ENCODE measurements at places on chromosomes 16 and 17.

GRCh38 chr17:55642741-55643140 is 79.9 kb downstream of the TMEM100 start:
- DNase-seq = no peak

GRCh38 chr17:58694826-58695225 is 2.4 kb downstream of the RAD51C start:
- DNase-seq = no peak

DNA sequence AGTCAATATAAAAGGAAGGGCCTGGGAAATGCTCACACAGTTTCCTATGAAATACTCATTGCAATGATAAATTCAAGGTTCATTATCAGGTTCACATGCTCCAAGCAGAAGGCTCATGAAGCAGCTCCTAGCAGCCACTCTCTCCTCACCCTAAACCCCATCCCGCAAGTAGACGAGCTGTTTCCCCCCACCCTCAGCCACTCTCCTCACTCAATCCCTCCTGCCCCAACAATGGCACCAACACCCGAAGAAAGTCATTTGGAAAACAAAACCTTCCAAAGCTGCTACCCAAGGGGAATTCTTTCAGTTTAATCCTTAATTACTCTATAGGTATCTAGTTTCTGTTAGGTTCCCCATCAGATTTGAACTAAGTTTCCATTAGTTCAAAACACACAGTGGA is 69.7 kb downstream of the CREBBP start:
- DNase-seq = no peak

- no peak for DNase-seq
Measured at GRCh38 chr16:66289051-66289680, 77.3 kb upstream of the CDH5 start.

DNA sequence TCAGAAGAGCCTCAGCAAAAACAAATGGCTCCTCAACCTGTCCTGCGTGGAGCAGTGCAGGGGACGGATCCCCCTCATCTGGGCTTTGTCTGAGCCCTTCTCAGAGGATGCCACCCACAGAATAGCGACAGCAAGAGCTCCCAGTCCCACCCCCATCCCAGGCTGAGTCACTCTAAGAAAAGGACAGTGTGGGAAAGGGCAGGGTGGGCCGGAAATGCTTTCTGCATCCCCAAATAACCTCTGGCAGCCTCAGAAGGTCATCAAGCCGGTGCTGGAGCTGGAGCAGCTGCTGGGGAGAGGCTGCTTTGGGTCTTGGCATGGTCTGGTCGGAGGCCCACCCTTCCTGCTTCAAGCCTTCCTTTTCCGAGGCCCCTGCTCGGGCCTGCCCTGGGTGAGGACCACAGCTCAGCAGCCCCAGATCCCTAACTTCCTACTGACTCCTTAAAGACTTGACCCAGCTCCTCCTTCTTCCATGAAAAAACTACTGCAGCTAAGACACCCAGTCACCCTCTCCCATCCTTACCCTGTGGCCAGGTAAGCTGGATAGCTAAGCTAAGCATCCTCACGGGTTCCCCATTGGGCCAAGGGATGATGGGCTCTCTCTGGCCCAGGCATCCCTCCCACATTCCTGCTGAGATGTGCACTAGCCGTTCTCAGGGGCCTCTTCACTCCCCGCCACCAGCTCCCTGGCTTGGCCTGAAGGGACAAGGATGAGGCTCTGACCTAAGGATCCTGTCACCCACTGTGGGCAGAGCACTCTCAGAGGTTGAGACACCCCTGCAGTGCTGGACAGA is 8.7 kb downstream of the SLC12A4 start:
- DNase-seq = no peak

- DNase-seq = no peak
Measured at GRCh38 chr17:51748749-51749604, 409.5 kb downstream of the CA10 start.

DNA sequence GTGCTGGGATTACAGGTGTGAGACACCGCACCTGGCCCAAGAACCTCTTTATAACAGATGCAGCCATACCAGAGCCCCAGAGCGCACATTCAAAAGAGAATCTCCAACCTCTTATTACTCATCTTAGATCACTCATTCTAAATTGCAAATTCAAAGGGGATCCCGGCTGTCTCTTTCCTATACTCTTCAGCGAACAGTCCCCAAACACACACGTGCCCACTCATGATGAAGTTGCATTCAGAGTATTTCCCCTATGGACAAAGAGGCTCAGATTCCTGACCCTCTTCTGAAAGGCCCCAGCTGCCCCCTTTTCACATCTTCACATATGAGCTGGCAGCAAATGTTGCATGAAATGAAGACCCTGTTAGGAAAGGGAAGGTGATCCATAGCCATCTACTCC is 22.5 kb upstream of the ABR start:
- DNase-seq = no peak

DNA sequence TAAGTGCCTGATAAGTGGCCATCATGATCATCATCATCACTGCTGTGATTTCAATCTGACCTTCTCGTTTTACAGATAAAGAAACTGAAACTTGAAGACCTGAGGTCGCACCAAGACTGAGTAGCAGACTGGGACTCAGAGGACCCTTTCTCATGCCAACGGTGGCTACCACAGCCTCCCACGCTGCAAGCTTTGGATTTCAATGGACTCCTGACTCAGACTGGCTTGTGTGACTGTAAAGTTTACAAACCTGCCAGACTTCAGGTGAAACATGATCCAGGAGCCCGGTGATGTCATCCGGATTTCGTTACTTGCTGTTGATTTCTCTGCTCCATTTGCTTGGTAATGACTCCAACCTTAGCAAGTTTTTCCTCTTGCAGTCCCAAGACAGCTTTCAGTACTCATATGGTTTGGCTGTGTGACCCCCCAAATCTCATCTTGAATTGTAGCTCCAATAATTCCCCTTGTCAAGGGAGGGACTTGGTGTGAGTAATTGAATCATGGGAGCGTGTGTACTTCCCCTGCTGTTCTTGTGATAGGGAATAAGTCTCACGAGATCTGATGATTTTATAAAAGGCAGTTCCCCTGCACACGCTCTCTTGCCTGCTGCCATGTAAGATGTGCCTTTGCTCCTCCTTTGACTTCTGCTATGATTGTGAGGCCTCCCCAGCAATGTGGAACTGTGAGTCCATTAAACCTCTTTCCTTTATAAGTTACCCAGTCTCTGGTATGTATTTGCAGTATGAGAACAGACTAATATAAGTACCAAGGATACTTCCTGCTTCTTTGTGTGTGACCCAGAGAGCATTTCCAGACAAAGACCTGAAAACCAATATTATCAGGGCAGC is 26.7 kb upstream of the IRX6 start:
- DNase-seq = no peak

- no peak for DNase-seq
Measured at GRCh38 chr17:79294459-79295071, 219.9 kb downstream of the ENGASE start.

- no peak for DNase-seq
Measured at GRCh38 chr16:2429771-2430663, 770 bp downstream of the CCNF start.

GRCh38 chr17:640436-640835 is 74.2 kb downstream of the VPS53 start:
- no peak for DNase-seq

GRCh38 chr16:59039066-59039720 is 305.1 kb upstream of the GOT2 start:
- DNase-seq = no peak

DNA sequence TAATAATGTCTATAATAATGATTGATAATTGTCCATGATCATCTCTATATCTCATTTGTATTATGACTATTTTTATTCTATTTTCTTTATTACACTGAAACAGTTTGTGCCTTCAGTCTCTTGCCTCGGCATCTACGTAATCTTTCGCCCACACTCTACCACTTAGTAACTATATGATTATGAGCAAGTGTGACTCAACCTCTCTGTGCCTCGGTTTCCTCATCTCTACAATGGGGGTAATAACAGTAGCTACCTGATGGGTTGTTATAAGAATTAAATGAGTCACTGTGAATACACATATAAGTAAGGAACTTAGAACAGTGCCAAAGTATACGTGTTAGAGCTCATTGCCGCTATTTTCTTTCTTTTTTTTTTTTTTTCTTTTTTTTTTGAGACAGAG is 3.7 kb upstream of the SLC16A11 start:
- DNase-seq = no peak

DNA sequence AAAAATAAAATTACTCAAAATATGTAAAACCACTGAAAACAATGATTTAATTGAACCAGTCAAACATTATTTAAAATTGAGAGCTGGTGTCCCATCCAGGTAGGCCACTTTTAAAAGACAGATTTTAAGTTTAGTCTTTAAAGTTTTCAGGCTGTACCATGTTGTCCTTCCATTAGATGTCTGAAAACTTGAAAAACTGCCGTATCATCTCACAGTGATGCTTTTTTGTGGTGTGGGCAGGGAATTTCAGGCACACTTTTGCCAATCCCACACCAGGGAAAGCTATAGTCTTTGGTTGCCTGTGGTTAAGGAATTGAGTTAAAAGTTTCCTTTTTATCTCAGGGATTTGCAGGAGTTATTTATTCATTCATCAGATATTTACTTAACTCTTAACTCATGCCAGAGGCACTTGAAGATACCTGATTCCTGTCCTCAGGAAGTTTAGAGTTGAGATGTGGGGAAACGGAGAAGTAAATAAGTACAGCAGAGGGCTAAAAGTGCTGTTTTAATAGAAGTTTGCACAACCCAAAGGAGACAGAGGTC is 3.2 kb downstream of the SNTB2 start:
- DNase-seq = no peak

GRCh38 chr16:68823401-68824135 is 19.8 kb upstream of the TANGO6 start:
- no peak for DNase-seq

DNA sequence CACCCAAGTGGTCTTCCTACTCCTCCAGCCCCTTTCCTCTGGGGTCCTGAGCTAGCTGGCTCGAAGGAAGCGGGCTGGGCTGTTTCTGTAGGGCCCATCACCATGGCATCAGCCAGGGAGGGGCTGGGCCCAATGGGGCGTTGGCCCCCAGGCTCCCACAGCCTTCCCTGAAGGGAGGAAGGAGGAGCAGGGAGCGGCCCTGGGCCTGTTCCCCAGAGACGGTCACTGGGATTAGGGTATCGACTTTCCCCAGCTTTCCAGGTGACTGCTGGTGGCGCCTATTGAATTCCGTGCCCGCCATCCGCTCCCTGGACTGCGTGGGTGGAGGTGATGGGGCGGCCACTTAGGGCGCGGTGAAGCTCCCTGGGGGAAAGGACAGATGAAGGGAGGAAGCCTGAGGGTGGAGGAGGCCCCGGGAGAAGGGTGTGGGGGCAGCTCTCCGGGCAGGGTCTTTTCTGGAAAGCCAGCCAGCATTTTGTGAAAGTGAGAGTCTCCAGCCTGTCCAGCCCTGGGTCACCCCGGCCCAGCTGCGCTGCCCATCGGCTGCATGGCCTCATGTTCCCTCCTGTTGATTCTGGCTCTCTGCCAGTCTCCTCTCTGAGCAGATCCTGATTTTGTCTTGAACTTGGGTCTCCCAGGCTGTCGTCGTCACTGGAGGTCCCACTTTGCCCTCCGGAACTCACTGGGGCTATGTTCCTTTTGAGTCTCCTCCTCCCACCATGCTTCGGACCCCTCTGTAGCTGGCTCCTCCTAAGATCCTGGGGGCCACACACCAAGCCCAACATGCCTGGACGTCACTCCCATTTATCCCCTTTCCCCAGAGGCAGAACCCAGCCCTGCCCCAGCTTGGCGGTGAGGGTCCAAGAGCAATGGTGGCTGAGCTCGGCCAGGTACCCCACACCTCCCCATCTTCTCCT is 9.8 kb downstream of the NHERF1 start:
- DNase-seq = no peak

- no peak for DNase-seq
Measured at GRCh38 chr16:15041271-15042004, 14.4 kb downstream of the NTAN1 start.

- no peak for DNase-seq
Measured at GRCh38 chr17:8001976-8002720, at the start of gene GUCY2D. GUCY2D (plus strand) TSS chr17:8002615; CDS start chr17:8003048, 433 bp downstream.

GRCh38 chr16:87331241-87331801 is 14.1 kb upstream of the C16orf95 start:
- no peak for DNase-seq

DNA sequence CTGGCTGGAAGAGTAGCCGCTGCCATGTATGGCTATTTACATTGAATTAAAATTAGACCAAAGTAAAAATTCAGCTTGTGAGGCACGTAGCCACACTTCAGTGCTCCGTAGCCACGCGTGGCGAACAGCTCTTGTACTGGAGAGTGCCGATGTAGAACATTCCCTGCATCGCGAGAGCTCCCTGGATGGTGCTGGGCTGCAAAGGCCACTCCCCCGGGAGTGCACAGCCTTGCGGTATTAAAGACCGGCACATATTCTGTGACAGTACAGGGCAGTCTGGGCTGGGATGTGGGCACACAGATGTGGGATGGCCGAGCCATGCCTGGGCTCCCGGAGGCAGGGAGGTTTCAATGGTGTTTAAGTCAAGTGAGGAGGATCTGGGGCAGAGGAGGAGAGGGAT is 102.2 kb downstream of the CMIP start:
- DNase-seq = no peak
